ENCODE measurements at places on chromosomes 1 and 21. TPM values are rescaled to one million over a fixed set of nuclear protein-coding genes. Genes with fewer than 3 reads are reported as not detected.
A peak's percentile ranks its signal among the peaks of the same experiment; 100 is the strongest.

The NBPF6 gene
- total RNA-seq, result 0.69 TPM

The FCMR gene
- not detected for total RNA-seq

The SYPL2 gene
- 0.65 TPM for total RNA-seq

DNA sequence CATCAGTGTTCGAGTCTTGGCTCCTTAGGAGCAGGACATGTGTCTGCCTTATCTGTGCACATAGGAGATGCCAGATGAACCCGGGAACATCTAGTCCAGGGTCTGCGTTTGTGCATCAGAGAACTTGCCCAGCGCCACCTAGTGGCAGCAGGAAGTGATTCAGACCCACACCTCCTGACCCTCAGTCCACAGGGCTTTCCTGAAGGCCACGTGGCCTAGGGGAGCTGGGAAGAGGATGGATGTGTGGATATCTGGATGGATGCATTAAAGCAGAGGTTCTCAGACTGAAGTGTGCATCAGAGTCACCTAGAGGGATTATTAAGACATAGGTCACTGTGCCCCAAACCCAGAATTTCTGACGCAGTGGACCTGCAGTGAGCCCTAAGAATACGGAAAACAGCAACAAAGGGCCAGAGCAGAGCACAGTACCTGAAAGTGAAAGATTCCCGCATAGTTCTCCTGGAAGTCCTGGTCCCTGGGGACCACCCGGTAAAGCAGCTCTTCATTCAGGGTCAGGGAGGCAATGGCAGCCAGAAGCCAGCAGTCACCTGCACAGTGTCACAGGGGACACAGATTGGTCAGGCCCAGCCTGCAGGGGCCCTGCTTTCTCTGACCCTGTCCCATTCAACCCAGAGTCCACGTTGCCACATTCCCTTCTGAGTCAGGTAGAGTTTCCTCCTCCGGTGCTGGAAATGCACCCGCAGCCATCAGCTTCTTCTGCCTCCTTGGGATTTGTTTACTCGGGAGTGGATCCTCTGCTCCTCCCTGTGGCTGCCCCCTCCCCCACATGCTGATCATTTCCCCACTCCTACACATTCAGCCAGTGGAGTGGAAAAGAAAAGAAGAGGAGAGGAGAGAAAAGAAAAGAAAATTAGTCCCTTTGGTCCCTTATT lies 37.0 kb downstream of the CAPN8 start:
- H3K4me1 ChIP-seq, result no peaks in the 10 kb centered on the region
- DNase-seq, result peak; percentile 81
- no peak overlapping the region for H3K4me3 ChIP-seq
- H3K27me3 ChIP-seq, result no peaks in the 10 kb centered on the region

- H3K4me3 ChIP-seq, result no peak overlapping the region
- no peaks in the 10 kb centered on the region for H3K27me3 ChIP-seq
These were observed 580.6 kb downstream of the PLA2G4A start for GRCh38 chr1:187409341-187409740.

DNA sequence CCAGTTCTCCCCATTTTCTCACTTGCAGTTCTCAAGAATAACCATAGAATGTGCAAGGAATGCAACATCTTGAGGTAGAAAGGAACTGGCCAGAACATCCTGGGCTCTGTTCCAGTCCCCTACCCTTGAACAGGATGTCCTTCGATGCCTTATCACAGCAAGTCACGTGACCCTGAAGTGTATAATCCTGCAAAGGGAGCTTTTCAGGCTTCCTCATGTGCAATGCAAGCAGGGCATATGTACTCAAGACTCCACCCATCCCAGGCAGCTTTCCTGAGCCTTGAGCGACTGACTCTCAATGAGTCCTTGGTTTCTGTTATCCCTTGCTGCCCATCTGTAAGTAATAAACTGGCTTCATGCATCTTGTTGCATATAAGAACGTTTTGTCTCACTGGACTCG lies 311.0 kb downstream of the MRPL39 start:
- no peak for DNase-seq
- no peaks in the 10 kb centered on the region for H3K36me3 ChIP-seq
- no peak overlapping the region for H3K4me3 ChIP-seq
- no peaks in the 10 kb centered on the region for H3K4me1 ChIP-seq
- H3K27ac ChIP-seq, result no peak overlapping the region
- no peaks in the 10 kb centered on the region for H3K27me3 ChIP-seq

All from SJCRH30 (cell line).